NCI-H1417 treated with DMSO at 0.1 percent for 48 hours (cell line): ENCODE measurements at places on chromosomes 1 and 21.

- no peak for DNase-seq
These were observed 23.3 kb downstream of the SH3BP5L start for GRCh38 chr1:248802454-248802853.

DNA sequence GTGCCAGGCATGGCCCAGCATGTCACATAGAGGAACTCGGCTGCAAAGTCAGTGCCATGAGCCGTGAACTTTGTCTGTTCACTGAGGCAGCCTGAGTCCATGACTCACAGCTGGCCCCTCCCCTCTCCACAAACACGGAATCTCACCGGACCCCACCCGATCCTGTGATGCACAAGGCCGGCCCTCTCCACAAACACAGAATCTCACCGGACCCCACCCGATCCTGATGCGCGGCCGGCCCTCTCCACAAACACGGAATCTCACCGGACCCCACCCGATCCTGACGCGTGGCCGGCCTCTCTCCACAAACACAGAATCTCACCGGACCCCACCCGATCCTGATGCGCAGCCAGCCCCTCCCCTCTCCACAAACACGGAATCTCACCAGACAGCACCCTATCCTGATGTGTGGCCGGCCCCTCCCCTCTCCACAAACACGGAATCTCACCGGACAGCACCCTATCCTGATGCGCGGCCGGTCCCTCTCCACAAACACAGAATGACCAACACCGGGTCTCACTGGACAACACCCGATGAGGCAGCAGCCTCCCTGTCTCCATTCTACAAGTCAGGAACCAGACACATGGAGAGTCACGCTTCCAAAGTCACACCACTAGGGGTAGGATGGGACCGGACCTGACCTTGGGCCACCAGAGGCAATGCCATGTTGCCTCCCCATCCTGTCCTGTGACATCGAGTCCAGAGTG lies 39.6 kb upstream of the GPR153 start:
- DNase-seq = no peak

DNA sequence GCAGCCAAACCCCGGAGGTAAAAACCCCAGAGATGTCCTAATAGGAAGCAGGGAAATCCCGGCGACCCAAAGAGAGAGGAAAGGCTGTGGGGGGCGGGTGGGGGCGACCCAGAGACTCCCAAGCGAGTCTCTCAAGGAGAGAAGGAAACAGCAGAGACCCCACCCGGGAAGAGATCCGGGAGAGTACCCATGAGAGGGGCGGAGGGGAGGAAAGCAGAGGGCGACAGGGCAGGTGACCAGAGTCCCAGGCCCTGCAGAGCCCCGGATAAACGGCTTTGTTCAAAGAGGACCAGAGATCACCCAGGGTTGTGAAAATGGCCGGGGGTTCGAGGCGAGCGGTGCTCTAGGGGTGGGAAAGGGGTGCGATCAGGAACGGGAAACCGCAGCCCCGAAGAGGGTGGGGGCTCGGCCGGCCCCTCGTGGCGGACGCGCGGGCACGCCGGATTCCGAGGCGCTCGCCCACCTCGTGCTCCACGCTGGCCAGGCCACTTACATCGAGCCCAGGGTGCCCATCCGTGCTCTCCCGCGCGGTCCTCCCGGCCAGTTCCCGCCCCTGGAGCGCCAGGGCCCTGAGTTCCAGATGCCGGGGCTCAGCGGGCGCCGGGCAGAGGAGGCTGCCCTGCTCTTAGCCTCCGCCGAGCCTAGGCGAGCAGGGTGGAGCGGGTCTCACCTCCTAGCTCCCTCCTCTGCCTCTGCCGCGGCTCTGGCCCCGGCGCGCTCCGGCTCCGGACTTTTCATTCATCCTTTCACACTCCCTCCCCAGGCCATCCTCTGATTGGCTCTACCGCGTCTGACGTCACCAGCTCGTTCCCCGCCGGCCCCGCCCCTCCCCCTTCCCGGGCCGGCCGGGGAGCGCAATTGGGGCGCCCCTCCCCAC lies 52.3 kb downstream of the RHBG start:
- peak; percentile 11 for DNase-seq

GRCh38 chr1:6724517-6725141 lies 23.0 kb upstream of the DNAJC11 start:
- no peak for DNase-seq

DNA sequence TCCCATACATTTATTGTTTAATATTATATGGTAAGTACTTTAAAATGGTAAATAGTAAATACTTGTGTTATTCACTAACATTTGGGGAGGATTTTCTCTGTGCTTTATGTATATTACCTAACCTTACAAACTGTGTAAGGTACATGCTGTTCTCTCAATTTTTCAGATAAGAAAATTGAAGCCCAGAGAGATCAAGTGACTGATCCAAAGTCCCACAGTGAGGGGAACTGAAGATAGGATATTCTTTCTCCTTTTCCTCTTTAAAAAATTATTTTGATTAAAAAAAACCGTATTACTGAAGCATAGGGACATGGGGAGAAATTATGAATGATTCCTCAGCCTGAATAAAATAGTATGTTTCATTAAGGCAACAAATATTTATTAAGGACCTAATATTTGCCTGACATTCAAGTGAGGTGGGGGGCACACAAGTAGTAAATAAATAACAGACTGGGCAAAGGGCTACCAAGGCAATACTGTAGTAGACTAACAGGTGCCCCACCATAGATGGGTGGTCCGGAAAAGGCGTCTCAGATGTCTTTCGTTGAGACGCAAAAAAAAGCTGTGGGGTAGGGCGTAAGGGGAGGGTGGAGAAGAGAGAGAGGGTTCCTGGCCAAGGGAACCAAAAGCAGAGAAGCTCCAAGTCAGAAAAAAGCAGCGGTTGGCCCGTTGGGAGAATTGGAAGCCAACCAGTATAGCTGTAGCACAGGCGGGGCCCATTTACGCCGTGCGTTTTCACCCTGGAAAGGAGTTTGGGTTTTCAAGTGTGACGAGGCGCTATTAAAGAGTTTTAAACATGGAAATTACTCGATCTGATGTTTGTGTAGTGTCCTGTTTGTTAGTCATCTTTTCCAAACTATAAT lies 944 bp upstream of the AGO3 start:
- DNase-seq = no peak

- DNase-seq = no peak
These were observed 4.0 kb downstream of the TFF3 start for GRCh38 chr21:42311160-42311559.

GRCh38 chr1:168179438-168180147 lies 831 bp downstream of the TIPRL start:
- DNase-seq = no peak

DNA sequence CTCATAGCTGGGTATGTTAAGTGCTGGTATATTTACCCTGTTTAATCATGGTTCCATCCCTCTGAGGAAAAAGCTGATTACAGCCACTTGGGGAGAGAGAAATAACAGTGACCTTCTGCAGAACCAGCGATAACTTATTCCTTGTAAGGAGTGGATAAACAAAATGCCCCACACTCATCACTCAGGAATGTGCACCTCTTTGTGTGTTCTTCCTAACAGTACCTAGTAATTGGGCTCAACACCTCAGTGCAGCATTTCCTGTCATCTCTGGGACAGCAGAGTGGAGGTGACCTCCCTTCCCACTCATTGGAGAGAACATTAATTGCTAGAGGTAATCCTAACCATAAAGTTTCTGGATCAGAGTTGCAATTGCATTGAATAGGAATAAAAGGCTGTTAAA lies 112.5 kb upstream of the F3 start:
- no peak for DNase-seq

DNA sequence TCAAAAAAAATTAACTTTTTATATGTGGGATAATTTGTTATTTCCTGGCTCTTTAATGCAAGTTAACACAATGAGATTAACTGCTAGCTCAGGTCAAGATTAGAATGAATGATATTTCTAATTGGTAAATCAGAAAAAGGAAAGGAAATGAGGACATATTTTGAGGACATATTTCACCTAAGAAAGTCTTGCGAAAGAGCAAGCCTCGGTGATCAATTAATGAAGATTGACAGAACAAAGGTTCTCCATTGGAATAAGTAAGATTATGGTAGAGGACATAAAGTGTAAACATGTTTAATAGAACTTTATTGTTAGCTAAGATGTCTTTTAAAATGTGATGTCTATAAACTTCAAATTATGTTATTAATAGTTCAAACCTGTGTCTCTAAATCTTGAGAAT lies 1617.8 kb downstream of the KCNT2 start:
- no peak for DNase-seq

- DNase-seq = no peak
These were observed 152.1 kb upstream of the CAMK1G start for GRCh38 chr1:209431402-209431801.

DNA sequence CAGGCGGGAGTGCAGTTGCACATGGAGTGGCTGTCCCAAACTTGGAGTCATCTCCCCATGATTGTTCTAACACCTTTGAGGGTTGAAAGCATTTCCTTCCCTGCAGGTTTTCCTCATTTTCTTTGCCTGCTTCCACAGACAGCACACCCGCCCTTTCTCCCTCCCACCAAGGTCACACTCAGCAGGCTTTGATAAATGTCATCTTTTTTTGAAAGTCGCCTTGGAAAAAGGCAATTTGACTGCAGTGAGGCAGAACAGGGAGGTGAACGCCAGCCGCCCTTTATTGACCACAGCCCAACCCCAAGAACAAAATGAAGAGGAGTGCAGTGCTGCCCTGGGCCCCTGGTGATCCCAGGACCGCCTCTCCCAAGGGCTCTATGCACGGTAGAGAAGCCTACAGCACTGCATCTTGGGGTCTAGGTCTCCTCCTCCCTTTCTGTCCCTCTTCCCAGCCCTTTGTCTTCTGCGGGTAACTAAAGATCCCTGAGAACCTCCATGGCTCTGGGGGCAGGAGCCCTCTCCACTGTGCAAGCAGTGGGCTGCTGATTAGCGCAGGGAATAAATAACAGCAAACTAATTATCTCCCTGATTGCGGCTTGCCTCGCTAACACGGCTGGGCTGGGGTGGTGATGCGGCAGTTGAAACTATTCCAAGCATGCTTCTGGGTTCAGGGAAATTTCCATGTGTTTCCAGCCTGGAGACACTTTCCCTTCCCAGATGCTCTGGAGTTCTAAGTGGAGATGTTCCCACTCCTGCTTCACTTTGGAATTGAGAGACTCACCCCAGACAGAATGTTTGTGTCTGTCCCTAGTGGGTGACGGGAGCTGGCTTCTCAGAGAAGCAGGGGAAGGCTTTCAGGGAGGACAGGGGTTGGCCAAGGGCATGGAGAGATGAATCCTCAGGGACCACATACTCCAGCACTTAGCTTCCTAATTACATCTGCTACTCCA lies 11.8 kb upstream of the AMIGO1 start:
- no peak for DNase-seq

DNA sequence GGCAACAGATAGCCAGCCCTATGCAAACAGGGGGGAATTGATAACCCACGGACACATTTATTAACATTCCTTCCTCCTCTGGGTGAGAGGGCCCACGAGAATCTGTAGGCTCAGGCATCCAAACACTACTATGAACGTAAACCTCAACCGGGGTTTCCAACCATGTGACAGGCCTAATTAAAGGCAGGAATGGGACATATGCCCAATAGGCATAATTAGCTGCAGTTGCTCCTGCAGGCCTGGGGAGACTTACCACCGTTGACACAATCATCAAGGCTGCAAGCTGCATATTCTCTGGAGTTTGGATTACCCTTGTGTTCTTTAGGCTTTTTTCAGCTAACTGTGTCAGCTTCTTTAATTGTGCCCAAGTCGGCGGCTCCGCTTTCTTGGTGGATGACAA lies 22.2 kb upstream of the GBP1 start:
- DNase-seq = no peak

GRCh38 chr1:24351247-24351646 lies 32.1 kb downstream of the GRHL3 start:
- no peak for DNase-seq
